Globus pallidus (tissue), 1 donor: ENCODE measurements at places on chromosomes 16 and 17.
A peak's percentile ranks its signal among the peaks of the same experiment; 100 is the strongest.

- no peak for DNase-seq
Observed at GRCh38 chr16:3798838-3799237, 81.5 kb upstream of the TRAP1 start.

- DNase-seq, result peak; percentile 89
Observed at GRCh38 chr17:40075201-40075941, 12.6 kb downstream of the THRA start.

- peak; percentile 83 for DNase-seq
Observed at GRCh38 chr16:29825145-29826044, 5.1 kb downstream of the MVP start.

- DNase-seq, result peak; percentile 77
Observed at GRCh38 chr16:46884513-46885293, 541 bp downstream of the GPT2 start.

DNA sequence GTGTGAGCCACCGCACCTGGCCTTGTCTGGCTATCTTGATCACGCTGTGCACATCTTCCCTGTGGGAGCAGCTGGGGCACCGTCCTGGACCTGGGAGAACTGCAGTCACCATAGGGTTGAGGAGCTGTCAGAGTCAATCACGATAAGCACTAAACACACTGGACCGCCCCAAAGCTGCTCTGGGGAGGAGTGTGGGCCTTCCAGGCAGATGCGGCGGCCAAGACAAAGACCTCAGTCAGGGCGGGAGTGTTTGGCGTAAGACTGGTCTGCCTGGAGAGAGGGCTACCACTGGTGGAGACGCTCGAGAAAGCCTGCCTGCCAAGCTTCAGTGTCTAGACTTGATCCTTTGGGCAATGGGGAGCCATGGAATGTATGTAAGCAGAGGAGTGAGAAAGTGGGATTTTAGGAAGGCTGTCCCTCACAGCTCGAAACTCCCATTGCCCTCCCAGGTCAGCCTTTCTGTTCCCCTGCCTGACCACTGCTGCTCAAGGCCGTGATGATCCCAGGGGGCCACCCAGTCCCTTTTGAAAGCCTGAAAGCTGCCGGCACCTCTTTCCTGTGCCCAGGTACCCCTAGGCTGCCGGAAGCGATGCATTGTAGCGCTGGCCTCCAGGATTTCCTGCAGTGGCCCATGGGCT is 29.3 kb upstream of the CIBAR2 start:
- no peak for DNase-seq

DNA sequence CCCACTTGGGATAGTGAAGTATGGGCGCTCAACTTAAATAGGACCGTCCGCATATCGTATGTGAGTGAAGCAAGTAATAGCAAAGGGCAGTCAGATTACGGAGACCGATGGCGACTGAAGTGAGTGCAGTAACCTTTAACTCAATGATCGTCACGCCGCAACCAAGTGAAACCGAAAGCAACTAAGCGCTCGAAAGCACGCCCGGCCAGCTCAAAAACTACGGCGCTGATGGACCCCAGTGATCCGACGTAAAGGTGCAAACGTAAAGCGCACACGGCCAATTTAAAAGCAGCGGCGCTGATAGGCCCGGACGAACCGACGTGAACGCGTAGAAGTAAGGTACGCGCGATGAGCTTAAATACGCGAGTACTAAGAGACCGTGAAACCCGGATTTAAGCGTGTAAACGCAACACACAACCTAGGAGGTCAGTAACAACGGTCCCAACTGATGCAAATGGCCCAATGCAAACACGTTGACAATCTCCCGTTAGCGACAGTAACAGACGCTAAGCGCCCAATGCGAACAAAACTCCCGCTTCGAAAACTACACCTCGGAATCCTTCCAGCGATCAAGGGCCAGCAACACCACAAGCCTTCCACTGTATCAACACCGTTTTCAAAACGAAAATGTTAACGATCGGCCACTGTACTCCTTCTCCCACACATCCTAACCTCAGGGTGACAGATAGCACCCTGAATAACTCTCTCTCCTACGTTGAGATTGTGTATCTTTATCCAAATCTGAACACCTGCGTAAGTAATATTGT is 37.9 kb upstream of the ARL4D start:
- DNase-seq, result peak; percentile 92

DNA sequence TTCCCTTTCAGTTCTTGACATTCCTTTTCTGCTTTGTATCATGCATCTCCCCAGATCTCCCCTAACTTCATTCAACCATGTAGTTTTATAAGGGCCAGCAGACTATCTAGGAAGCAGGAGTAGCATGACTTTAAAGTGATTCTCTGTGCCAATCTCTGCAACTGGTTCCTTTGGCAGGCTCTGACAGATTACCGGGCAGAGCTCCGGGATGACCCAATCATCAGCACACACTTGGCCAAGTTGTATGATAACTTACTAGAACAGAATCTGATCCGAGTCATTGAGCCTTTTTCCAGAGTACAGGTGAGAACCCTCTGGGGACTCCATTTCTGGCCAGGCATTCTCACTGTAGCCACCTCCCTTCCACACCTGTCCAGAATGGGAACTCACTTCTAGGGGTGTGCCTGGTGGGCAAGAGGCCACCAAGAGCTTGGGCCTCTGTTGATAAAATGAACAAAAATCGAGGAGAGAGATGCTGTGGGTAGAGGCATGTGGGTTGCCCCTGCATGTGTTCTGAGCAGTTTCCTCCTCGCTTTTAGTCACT is 7.6 kb upstream of the CDK5R1 start:
- DNase-seq, result no peak

DNA sequence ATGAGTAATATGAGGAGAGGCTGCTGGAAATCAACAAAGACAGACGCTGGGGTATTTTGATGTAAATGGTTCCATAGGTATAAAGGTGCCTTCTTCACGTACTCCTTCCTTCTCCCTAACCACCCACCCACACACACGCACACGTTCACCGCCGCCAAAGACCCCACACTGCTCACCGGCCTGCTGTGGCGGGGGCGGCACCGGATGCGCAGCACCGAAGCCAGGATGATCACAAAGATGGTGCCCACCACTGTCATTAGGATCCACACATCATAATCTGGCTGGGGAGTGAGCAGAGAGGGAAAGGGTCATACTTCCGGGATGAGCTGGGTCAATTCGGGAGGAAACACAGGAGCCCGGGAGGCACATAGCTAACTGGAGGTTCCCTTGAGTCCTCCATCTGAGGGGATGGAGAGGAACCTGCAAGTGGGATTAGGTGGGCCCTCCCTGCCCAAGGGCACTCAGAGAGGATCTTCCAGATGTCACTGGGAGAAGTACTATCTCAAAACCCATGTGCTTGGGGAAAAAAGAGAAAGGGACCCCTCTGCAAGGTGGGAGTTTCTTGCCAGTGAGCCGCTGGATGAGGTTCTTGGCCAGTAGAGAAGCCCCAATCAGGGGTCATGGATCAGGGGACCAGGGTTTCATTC is 10.5 kb upstream of the SUPT4H1 start:
- DNase-seq, result no peak

- DNase-seq, result no peak
Observed at GRCh38 chr17:49209061-49209571, 1.3 kb downstream of the GNGT2 start.

DNA sequence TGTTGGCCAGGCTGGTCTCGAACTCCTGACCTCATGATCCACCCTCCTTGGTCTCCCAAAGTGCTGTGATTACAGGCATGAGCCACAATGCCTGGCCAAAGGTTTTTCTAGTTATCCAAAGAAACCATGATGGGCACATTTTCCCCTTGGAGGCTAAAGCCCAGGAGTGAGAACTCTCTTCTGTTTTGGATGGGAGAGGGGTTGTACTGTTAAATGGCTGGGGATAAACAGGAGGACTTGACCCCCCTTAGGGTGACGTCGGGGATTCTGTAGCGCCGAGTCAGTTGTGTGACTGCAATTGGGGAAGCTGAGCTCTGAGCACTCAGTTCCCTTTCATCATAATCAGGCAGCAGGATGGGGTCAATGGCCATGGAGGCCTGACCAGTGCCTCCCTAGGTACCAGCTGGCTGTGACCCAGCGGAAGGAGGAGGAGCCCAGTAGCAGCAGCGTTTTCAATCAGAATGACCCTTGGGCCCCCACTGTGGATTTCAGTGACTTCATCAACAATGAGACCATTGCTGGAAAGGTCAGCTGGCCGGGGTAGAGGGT is 4.1 kb downstream of the AOC3 start:
- no peak for DNase-seq

- DNase-seq, result no peak
Observed at GRCh38 chr16:89944773-89945172, 3.8 kb upstream of the DEF8 start.

DNA sequence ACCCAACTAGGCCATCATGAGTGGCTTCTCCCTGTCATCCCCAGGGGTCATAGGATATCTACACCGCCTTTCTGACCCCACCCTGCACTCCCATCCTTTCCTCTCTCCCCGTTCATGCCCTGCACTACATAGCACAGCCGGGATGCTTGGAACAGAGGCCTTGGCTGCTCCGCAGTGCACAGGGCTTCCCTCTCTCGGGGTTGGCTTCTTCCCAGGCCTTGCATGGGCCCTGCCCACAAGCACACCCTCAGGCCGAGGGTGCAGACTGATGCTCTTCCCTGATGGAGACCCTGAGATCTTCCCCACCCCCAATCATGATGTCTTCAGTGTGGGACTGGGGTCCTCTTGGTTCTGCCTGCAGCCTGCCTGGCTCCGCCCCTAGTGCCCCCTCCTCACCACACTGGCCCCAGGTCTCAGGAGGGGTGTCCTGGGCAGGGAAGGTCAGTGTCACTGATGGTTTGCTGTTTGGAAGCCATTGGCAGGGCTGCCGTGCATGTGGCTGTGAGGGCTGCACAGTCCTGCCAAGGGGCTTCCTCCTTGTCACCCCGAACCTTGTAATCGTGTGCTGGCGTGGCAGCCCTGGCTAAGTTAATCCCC is 14.3 kb upstream of the NAGLU start:
- DNase-seq, result no peak

DNA sequence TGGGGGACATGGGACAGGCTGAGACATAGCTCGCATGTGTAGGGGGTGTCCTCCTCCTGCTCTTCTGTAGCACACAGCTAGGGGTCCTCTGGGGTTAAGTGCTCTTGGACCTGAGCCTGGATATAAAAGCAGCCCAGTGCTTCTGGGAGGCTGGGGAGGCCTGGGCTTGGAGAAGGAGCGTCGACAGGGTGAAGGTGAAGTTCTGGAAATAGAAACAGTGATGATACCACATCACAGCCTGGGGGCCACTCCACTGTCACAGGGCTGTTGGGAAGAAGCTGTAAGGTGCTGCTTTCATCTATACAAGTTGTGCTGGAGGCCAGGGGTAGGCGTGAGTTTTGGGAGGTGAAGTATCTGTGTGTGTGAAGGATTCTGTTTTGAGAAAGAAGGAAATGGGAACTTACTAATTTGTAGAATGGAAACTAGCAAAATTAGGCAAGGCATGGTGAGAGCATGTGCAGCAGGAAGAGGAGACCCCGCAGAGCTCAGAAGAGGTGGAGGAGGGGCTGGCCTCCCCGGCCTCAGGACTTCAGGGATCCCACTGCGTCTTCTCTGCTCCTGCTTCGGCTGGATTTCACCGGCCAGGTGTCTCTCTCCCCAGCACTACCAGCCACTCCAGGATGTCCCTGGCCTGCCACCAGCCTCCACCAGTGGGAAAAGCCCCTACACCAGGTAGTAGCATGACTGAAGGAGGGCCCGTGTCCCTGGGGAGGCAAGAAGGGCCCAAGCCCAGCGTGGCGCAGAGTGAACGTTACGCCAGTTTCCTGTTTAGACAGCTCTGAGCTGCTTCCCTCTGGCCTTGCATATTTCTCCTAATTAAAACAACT is 19.4 kb downstream of the PLCG2 start:
- no peak for DNase-seq

DNA sequence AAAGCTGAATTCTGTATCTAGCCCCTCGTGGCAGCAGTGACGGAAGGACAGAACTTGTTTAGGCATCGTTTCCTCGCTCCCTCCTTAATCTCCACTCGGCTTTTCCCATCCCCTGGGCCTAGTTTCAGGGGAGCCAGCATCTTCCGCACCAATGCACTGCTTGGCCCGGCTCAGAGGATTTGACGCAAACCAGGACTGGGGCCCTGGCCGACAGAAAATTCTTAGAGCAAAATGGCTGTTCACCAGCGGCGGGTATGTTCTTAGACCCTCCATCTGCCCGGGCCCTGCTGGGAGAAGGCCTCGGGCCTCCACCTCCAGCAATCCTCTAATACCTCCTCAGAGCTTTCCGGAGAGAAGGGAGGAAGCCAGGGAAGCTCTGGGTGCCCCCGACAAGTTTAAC is 54.6 kb downstream of the TBC1D16 start:
- DNase-seq, result peak; percentile 42

DNA sequence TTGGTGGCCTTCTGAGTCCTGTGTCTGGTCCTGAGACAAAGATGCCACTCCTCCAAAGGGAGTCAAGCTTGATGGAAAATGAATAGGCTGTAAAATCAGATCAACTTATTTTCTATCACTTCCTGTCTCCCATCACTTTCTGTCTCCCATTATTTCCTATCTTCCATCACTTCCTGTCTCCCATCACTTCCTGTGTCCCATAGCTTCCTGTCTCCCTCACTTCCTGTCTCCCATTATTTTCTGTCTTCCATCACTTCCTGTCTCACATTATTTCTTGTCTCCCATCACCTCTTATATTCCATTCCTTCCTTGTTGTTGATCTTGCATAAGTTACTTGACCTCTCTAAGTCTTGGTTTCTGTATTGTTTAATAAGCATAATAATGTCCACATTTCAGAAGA is 418.5 kb upstream of the EEF2KMT start:
- no peak for DNase-seq

GRCh38 chr17:10156948-10157607 is 41.3 kb downstream of the GAS7 start:
- DNase-seq, result peak; percentile 73
